ENCODE measurements at places on chromosomes 7 and 10.

GRCh38 chr7:1123715-1124114 lies 35.8 kb downstream of the GPER1 start:
- peak; percentile 80 for DNase-seq

GRCh38 chr10:99364125-99364524 lies 35.0 kb downstream of the CNNM1 start:
- peak; percentile 15 for DNase-seq

DNA sequence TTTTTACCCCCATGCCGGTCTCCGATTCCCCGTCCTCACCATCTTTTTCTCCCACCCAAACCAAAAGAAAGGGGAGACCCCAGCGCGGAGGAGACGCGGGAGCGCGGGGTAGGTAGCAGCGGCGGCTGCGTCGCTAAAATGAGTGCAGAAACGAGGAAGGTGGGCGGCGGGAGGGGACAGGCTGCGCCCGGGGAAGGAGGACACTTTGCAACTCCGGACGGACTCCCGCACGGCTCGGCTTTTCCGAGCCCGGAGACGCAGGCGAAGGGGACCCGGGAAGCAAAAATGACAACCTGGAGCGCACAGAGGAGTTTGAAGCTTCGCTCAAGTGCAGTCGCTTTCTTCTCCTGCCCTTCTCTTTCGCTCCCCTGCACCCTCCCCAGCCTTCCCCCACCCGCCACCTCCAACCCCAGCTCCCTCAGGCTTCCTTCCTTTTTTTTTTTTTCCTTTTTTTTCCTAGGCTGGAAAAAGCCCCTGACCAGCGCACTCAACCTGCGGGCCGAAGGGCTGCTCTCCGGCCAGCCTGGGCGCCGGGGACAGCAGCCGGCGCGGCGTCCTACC lies 453 bp downstream of the SFMBT2 start:
- DNase-seq: no peak

DNA sequence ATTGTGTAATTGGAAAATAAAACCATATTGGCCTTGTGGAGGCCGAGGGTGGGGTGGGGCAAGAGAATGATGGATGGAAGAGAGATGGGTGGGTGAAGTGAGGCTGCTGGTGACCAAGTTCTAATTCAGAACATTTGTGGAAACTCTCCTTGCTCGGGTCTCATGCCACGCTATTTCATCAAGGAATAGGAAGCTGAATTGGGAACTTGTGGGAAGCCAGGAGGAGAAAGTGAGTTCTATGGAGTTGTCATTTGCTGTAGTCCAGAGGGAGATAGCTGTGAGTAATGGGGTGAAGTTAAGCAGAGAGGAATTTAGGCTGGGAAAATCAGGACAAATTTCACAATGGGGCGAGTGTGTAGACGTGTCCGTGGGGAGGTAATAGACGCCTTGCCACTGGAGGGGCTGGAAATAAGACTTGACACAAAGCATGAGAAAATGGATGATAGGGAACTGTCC lies 339.2 kb downstream of the LRMDA start:
- DNase-seq: peak; percentile 58

DNA sequence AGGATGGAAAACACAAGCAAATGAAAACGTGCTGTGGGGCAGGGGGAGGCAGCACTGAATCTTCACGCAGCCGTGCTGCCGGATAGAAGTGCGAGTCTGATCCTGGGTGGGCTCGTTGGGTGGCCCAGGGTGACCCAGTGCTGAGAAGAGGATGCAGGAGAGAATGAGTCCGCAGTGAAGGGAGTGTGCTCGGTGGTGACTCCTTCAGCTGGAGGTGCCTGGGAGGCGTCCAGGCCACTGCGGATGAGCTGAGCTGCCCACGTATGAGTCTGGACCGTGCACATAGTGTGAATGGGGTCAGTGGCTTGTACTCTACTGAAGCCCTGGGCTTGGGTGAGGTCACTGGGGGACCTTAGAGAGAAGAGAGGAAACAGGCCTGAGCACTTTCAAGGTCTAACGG lies 190.0 kb upstream of the MGMT start:
- no peak for DNase-seq

DNA sequence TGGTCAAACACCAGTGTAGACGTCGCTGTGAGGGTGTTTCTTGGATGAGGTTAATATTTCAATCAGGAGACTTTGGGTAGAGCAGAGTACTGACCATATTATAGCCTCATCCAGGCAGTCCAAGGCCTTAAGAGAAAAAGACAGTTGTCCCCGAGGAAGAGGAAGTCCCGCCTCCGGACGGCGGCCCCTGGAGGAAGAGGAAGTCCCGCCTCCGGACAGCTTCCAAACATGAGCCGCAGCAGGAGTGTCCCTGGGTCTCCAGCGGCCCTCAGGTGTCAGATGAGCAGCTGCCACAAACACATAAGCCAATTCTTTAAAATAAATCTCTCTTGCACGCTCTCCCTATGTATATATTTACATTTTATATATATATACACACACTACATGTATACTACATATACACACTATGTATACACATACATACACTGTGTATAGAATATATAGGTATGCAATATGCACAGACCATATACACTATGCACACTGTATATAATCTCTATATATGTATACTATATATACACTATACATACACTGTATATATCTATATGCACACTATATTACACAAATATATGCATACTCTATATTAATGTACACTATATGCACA lies 37.5 kb downstream of the PWWP2B start:
- DNase-seq: no peak

GRCh38 chr10:33010132-33011037 lies 52.4 kb upstream of the ITGB1 start:
- DNase-seq: peak; percentile 73

GRCh38 chr7:82567841-82568240 lies 124.3 kb upstream of the CACNA2D1 start:
- no peak for DNase-seq

DNA sequence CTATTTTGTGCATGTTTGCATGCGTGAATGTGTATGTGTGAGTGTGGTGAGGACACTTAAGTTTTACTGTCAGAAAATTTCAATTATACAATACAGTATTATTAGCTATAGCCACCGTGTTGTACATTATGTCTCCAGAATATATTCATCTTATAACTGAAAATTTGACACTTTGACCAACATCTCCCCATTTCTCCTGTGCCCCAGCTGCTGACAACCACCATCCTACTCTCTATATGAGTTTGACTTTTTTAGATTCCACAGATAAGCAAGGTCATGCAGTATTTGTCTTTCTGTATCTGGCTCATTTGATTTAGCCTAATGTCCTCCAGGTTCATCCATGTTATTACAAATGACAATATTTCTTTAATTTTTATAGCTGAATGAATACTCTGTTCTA lies 195.0 kb downstream of the GPR37 start:
- DNase-seq: no peak

- no peak for DNase-seq
Observed at GRCh38 chr7:47357361-47357760, 224.6 kb downstream of the TNS3 start.

DNA sequence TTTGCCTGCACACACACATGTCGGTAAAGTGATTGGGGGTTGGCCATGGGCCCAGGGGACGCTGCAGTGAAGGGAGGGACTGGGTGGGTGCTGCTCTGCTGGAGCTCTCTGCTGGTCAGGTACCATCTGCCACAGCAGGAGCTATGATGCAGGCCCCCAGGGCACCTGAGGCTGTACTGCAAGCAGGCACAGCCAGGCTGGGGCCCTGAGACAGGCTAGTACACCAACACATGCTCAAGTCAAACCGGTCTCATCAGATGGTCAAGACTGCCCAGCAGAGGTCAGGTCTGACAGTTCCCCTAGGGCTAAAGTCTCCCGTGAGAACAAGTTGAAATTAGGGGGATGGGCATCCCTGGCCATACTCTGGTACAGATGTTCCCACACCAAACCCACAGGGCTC lies 118.3 kb upstream of the THSD7A start:
- no peak for DNase-seq

GRCh38 chr7:34430456-34430855 lies 227.6 kb upstream of the NPSR1 start:
- DNase-seq: peak; percentile 88

DNA sequence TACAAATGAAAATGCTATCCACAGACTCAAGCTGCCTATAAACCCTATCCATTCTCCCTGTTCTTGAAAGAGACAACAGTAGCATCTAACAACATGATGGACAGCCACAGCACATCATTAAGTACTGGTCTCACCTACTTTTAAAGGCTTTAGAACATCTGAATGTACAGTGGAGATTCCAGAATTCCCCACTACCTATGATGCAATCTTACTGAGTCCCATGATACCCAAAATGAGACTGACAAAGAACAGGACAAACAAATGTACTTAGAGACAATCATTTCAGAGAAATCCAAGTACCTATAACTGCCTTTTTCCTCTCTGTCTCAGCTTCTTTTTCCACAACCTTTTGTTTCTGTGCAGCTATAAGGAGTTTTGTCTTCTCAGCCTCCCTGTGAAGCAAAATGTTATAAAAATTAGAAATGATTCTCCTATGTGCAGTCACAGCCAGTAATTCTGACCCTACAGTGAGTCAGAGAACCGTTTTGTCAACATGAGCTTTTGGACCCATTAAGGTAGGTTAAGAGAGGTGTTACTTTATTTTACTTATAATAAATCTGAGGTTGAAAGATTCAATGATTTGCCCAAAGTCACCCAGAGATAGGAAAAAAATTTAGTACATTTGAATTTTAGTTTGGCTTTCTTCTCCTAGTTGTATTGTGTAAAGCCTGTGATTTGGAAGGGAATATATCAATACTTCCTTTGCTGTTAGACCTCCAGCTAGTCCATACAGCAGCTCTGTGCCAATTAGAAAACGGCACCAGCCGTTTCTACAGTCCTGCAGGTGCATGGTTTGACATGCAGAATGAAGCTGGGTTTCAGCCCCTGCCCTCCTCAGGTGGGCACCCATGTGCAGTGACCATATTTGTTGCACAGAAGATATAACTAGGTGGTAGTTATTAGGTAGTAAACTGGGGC lies 21.9 kb downstream of the ERLIN1 start:
- DNase-seq: peak; percentile 55

DNA sequence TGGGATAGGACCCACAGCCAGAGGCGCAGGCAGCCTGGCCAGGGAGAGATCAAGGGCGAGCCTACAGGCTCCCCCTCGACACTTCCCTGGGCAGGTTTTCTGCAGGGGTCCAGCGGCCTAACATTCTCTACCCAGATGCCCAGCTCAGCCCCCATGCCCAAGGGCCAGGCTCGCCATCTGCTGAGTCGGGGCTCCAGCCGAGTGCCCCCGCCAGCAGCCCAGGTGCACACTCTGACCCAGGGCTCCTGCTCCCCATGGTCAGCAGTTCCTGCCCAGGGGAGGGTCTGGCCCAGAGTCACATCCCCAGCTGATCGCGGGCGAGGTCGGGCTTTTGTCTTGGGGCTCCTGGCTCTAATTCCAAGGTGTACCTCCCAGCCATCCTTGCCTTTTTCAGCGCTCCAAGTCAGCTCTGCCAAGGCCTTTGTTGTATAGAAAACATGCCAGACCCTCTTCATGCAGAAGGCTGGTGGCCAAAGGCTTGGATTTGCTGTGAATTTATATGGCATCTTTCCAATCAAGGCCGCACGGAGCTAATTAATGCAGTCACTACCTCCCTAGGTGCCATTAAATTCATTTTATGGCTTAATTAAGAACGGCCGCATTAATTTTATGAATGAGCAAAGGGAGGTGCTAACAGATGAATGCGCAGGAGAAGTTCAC lies 120.6 kb downstream of the LRRC18 start:
- no peak for DNase-seq

GRCh38 chr7:23618241-23618640 lies 21.1 kb downstream of the CCDC126 start:
- peak; percentile 68 for DNase-seq

GRCh38 chr10:28913436-28914237 lies 236.3 kb downstream of the BAMBI start:
- DNase-seq: no peak

GRCh38 chr7:117085769-117086463 lies 132.6 kb downstream of the ST7 start:
- peak; percentile 69 for DNase-seq

DNA sequence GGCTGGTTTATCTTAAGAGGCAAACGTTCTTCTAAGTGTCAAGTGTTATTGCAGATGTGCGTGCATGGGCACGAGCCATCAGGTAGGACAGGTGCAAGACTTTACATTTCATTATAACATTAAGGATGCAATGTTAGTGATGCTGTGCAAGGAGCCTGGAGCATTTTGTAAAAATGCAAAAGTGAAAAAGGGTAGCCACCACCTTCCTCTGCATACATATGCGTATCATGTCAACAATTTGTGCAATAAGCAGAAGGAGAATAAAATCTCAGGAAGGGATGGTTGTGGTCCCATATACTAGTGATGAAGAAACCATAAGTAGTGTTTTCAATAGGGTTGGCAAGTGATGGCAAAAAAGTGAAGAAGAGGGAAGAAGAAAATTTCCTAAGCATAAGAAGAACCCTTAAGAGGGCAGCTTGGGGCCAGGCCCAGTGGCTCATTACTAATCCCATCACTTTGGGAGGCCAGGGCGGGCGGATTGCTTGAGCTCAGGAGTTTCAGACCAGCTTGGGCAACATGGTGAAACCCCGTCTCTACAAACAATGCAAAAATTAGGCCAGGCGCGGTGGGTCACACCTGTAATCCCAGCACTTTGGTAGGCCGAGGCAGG lies 7.5 kb downstream of the PIK3AP1 start:
- DNase-seq: no peak

DNA sequence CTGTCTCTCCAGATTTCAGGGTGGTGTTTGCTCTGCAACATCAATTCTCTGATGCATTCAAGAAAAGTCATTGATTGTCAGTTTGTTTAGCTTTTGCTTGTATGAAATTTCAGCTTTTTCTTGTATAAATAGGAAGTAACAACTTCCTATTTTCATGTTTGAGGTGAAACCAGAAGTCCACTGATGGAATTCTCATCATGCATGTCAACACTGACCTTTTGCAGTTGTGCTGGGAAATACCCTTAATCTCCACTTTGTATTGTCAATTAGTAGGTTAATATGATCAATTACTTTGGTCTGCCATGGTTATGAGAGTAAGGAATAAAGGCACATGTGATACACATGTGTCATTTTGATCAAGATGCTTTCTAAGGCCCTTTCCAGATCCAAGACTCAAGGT lies 208.8 kb upstream of the HPS1 start:
- DNase-seq: no peak

GRCh38 chr10:48568546-48568945 lies 36.3 kb downstream of the ARHGAP22 start:
- no peak for DNase-seq

- DNase-seq: no peak
Observed at GRCh38 chr10:51485668-51486067, 213.7 kb downstream of the CSTF2T start.

- no peak for DNase-seq
Observed at GRCh38 chr7:130669085-130669700, 645 bp upstream of the COPG2 start.
